ENCODE measurements at places on chromosomes 5 and 9.

DNA sequence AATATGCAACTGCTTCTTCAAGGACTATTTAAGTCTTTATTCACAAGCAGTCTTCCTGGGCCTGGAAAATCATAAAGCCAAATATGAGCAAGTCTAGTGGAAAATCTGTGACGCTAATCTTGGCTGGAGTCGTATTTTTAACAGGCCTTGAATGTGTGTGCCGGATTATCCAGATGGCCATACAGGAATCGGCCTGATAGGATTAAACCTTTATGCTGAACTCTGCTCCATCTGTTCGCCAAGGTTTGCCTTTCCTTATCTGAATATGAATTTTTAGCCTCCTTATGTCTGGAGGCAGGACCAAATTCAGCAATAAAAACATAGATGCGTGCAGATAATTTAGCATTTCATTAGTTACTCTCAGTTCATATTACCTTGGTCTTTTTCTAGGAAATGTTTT lies 294.5 kb downstream of the EBF1 start:
- DNase-seq: no peak

GRCh38 chr9:33329117-33329563 lies 38.8 kb downstream of the NFX1 start:
- no peak for DNase-seq

- DNase-seq: no peak
These were observed 55.6 kb upstream of the FCN2 start for GRCh38 chr9:134825025-134825424.

DNA sequence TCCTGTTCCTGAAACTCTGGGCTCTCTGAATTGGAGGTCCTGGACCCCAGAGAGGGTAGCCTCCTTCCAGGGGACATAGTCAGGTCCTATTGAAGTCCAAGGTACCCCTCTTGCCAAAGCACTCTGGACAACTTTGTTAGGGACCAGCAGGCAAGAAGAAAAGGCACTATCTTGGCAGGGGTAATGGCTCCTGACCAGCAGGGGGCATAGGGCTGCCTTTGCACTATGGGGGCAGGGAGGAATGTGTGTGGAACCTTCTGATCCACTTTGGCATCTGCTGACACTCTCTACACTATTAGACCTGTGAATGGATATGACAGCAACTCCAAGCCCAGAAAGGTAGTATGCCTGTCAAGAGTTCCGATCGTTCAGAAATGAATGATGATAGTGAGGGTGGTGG lies 179.0 kb upstream of the CD180 start:
- DNase-seq: no peak

DNA sequence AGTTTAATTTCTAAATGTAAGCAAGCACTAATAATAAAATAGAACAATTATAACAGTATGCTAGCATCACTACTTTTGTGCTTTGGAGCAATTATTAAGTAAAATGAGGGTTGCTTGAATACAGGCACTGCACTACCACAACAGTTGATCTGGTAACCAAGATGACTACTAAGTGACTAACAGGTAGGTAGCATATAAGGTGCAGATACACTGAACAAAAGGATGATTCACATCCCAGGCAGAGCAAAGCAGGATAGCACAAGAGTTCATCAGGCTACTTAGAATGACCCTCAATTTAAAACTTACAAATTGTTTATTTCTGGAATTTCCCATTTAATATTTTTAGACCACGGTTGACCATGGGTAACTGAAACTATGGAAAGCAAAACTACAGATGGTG lies 48.0 kb upstream of the RGS7BP start:
- no peak for DNase-seq

DNA sequence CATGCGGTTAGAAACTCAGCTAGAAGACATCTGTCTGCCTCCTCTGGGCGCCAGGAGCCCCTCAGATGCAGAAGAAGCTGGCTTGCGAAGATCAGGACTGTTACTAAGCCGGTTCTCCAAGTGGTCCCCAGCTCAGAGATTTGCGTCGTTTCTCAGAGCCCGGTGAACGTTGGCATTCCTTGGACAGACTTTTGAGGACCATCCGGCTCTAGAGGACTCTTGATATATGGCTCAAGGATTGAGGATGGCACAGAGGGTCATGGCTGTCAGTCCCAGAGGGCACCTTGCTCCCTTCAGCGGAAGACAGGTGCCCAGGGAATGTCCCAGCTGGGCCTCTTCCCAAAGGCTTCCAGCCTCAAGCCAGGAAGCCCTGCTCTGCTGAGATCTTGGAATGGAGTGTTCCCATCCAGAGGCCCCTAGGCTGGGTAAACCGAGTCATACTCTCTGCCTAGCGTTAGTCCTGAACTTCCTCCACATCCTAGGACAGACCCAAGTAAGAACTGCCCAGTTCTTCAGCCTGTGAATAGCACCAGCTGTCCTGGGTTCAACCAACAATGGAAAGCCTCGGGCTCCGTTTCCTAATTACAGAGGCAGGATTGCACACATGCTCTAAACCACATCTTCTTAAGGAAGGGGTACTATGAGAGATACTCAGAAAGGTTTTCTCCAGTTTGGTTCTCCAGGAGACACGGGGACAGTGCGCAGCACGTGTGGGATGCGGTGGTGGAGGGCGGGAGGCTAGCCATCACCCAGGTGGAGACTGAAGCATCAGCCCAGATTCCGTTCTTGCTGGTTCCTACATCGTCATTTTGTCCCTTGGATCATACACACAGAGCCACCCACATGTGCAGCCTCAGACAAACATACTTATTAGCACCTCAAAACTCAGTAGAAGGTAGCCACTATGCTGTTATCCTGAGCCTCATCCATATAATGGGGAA lies 51.4 kb downstream of the ZNF354C start:
- no peak for DNase-seq

- no peak for DNase-seq
These were observed 1037.8 kb downstream of the NR2F1-AS1 start for GRCh38 chr5:92543201-92543600.

GRCh38 chr9:24986331-24986730 lies 440.6 kb upstream of the IZUMO3 start:
- DNase-seq: no peak

DNA sequence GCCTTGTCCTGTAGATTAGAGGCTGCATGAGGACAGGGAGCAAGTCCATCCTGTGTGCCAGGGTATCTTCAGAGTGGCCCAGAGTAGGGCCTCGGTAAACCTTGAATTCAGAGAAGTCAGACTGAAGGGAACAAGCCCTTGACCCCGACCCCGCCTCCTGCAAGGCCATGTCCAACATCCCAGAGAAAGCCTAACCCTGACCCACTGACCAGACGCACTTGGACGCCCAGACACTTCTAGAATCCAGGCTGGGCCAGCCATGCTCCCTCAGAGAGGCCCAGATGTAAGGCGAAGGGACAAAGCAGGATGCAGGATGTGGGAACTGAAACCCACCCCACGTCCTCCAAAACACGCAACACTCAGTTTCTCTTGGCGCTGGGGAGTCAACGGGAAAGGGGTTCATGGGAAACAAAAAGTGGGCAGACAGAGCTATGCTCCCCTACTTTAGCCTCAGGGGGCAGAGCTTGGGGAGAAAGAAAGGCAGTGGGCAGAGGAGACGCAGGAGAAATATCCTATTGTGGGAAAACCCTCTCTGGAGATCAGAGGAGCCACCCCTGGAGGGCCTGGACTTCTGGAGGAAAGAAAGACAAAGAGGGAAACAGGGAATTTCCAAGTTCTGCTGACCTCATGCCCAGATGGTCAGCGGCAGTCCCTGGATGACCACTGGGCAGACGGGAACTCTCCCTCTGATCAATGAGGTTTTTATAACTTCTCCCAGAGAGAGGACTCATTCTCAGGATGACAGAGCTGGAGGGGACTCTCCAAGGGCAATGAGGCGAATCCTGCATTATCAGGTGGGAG lies 13.0 kb downstream of the TNIP1 start:
- no peak for DNase-seq

DNA sequence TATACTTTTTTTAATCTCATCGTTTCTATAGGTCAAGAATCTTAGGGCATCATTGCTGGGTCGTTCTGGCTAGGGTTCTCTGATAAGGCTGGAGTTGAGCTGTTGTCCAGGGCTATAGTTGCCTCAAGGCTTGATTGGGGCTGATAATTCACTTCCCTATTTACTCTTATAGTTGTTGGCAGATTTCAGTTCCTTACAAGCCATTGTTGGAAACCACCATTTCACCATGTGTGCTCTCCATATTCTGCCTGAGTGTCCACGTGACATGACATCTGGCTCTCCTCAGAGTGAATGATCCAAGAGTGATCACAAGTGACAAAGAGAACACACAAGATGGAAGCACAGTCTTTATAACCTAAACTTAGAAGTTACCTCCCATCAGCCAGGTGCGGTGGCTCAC lies 852.2 kb downstream of the EFNA5 start:
- DNase-seq: no peak

GRCh38 chr9:83620841-83621636 lies 1.9 kb upstream of the IDNK start:
- no peak for DNase-seq

GRCh38 chr9:35905912-35906679 lies at the start of gene HRCT1:
Gene HRCT1, plus strand, starts transcription at chr9:35906202. Its CDS starts 86 bp downstream, at chr9:35906288.
- no peak for DNase-seq

GRCh38 chr5:86465052-86465838 lies 152.5 kb upstream of the COX7C start:
- DNase-seq: no peak

- no peak for DNase-seq
These were observed 84.9 kb downstream of the TRPM3 start for GRCh38 chr9:71036501-71036900.

GRCh38 chr5:57841676-57842363 lies 359.2 kb upstream of the ACTBL2 start:
- no peak for DNase-seq

- no peak for DNase-seq
These were observed 16.3 kb downstream of the TRPC7 start for GRCh38 chr5:136349029-136349428.

DNA sequence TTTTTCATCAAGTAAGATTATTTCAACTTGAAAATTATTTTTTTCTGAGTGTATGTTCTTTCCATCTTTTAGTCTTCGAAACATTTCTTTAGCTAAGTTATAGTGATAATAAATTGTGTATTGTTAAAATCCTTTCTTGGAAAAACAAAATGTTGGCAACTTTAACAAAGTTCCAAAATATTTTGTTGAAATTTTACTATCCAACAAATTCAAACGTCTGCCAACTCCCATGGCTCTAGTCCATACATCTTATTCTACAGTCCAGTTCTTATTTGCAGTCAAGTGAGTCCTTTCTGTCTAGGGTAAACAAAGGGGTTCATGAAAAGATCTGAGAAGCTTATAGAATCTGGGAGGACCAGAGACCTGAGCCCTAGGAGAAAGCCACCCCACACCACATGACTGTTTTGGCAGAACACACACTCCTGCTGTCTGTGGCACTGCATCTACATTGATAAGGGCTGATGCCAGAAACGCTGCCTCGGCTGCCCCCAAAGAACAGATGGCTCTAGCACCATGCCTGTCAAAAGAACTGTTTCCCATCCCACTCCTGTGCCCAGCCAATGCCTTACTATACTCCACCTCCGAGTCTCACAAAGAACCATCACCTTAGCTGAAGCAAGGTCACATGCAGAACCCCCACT lies 47.5 kb downstream of the FEM1C start:
- DNase-seq: no peak

- DNase-seq: no peak
These were observed 38.7 kb downstream of the PLEKHG4B start for GRCh38 chr5:130601-131131.

DNA sequence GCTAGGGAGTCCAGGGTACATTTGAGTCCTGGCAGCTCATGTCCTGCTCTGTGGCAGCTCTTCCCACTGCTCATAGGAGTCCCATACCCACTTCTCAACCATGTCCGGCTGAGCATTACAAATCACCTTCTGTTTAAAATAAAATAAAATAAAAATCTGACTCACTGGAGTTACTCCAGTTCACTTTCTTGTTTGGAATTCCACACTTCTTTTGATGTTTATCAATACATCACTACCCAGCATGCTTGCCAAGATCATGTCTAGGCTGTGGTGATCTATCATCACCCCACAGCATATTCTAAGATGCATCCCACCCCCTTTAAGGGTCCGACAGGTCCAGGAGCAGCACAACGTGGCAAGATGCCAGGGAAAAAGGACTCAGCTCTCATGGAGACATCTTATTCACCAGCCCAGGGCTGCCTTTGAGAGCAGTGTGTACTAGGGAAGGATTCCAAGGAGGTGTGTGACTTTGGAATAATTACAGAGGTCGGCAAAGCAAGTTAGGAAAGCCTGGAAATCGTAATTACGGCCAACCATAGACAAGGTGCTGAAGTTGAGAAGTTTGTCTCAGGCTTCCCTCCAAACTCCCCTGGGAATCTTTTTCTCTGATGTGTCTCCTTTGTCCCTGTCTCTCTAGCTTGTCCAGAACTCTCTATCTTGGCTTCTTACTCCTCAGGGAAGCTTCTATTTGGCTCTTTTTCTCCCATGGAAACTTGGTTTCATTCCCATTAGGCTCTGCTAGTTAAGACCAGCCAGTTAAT lies 111.4 kb upstream of the SLC1A3 start:
- DNase-seq: no peak

DNA sequence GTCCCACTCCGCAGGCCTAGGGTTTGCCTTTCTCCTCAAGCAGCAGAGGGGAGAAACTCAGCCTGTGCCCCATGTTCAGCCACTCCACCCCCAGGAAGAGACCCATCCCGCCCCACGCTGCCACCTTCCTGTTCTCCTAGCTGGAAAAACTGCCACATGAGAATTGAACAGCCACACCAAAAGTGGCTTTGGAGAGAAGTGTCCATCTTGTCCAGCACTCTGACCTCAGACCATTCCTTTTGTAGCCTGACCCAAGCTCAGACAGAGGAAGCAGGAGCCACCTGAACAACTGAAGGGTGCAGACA lies 8.3 kb upstream of the SLC25A48 start:
- DNase-seq: no peak

DNA sequence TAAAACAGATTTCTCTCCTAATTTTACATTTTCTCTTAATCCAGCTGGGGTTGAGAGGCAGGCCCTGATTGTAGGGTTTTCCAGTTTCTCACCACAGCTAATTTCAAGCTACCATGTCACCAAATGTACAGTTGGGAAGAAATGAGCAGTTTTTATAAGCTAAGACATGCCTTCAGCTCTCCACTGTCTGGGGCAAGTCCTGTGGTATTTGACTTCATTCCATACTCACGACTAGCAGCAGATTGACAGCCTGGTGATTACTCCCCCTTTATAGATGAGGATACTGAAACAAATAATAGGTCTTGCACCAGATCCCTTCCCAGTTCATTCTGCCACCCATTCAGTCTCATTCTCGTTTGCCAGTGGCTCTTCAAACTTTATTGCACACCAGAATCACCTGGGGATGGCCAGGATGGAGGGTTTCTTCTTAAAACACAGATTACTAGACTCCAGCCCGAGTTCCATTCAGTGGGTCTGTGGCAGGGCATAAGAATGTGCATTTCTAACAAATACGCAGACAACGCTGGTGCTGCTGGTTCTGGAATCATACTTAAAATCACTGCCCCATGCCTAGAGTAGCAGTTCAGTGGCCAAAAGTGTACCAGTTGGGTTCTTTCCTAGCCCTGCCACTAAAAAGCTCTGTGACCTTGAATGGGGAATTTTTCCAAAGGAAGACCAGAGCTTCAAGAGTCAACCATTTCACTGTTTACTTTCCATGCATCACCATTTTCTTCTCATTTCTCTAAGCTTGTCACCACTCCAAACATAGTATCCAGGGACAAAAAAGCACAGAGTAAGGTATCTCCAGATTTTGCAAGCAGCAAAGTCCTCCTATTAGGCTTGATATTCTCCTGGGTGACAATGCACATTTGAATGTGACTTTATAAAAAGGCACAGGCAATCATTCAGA lies 64.3 kb downstream of the CSNK1A1 start:
- DNase-seq: no peak
